ENCODE measurements at places on chromosomes 2 and 18.

GRCh38 chr2:206855585-206856433 lies 83.5 kb upstream of the CPO start:
- no peak for DNase-seq

- peak; percentile 87 for DNase-seq
These were observed 10.6 kb downstream of the SCG2 start for GRCh38 chr2:223591596-223591995.

- DNase-seq: no peak
These were observed 42.3 kb downstream of the TMEM178A start for GRCh38 chr2:39708003-39708402.

DNA sequence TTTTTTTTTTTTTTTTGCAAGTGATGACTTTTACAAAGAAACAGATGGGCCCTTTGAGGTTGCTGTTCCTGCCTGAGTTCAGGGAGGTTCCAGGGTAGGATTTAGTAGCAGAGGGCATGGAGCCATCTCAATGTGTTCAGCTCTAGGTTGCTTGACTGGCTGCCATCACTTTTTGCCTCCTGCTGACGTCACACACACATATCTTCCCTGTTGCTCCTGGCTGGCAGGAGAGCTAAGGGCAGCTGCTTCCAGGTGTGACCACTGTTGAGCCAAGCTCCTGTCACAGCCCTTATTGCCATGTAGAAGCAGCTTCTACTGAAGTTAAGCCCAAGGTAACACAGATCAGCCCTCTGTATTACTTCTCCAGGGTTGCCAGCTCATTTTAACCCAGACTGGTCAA lies 394.2 kb upstream of the SPRED2 start:
- no peak for DNase-seq

DNA sequence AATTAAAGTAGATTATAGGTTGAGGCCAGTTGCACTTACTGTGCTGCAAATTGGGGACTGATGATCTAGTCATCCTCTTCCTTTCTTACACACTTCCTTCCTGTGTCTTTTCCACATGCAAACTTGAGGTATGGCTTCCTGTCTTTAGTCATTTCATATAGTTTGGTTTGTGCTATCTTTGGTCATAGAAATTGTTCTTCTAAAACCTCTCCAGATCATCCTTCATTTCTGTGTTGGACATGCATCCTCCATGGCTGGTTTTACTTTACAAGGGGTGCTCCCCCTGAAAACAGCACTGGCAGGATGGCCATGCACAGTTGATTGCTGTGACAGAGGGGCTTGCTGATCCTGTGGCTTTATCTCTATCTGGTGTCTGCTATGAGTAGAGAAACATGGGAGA lies 36.5 kb downstream of the MGAT5 start:
- DNase-seq: no peak

Data from NCI-H1436 (cell line).